ENCODE measurements at places on chromosomes 12 and 14.

GRCh38 chr14:99731547-99732435, 47.7 kb downstream of the CYP46A1 start:
- DNase-seq: no peak

- DNase-seq: no peak
Measured at GRCh38 chr12:86154620-86155019, 101.6 kb downstream of the MGAT4C start.

DNA sequence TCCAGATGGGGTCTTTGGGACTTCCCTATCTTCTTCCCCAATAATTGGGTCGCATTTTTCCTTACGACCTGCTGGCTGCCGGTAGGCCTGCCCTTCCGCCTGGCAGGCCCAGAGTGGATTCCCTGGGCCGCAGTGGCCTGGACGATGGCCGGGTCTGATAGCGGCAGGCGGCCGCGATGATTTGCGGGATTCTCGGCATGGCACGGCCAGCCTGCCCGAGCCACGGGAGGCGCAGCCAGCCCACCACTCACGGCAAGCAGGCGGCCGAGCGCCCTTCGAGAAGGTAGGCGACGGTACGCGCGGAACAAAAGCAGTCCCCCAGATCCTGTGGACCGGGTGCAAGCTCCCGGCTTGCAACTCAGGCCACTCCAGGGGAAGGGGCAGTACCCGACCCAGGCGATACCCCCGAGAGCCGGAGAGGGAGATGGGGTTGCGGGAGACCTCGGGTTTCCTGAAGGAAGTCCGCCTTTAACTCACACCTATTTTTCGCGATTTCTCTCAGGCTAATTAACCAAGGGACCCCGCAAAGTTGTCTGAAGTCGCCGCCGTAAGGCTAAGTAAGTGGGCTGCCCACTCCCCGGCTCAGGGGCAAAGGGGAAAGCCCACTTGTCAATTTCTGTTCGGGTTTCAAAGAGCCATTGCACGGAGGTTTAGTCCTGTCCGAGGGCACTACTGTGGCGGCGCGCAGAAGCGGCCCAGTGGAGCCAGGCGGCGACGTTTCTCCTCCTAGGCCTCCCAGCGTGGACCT, 1.4 kb upstream of the GSC start:
- DNase-seq: no peak

GRCh38 chr14:97179573-97179972, 382.4 kb downstream of the VRK1 start:
- DNase-seq: no peak

DNA sequence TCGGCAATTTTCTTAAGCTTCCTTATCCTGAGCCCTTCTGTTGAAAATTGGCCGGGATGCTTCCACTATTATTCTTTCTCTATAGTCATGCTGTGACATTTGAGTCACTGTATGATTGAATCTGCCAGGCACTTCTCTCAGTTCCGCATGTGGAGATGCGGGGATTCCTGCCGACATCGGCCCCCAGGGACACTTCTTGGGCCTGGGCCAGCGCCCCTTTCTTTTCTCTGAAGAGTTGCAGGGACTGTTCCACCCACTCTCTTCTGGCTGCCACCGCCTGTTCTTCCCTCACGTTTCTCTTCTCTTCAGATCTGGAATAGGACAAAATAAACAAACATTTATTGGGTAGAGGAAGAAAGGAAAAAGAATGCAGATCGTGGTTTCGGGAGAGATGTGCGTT, 310.1 kb downstream of the ETNK1 start:
- no peak for DNase-seq

Data from activated CD8-positive, alpha-beta memory T cell treated with anti-CD3 and anti-CD28 coated beads for 24 hours (primary cell).